Urinary bladder (tissue), 4 donors: ENCODE measurements at places on chromosomes 1 and 21. TPM values are rescaled to one million over a fixed set of nuclear protein-coding genes. Genes with fewer than 3 reads are reported as not detected.

DNA sequence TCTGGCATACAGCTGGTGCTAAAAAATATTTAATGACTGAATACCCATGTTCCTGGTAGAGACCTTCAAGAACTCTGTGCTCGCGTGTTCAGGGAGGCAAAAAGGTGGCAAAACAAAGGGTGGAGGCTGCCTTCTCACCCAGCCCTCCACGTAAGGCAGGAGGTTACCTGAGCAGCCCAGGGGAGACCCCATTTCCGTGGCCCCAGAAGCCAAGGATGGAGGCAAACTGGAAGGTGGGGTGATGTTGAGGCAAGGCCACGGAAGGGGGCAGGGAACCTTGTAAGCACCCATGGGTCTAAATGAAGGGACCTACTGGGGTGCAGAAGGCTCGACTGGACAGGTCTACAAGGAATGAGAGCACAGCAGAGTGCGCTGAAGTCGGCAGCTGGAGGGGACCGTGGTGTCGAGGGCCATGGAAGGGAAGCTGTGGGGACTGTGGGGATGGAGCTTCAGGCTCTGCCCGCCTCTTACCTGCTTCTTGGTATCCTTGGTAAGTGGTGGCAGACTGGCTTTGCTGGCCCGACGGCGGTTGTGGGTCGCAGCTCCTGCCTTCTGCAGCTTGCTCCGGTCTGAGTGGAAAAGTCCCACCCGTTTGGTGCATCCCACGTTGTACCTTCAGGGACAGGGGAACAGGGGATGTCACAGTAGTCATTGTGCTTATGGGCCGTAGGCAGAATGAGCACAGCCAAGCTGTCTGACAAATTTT is 8.9 kb upstream of the A3GALT2 start:
- DNase-seq, result no peak

- no peak for DNase-seq
These were observed 64.6 kb upstream of the CD55 start for GRCh38 chr1:207256869-207257268.

- DNase-seq, result peak; percentile 62
These were observed 32.5 kb upstream of the SARS1 start for GRCh38 chr1:109181085-109181806.

DNA sequence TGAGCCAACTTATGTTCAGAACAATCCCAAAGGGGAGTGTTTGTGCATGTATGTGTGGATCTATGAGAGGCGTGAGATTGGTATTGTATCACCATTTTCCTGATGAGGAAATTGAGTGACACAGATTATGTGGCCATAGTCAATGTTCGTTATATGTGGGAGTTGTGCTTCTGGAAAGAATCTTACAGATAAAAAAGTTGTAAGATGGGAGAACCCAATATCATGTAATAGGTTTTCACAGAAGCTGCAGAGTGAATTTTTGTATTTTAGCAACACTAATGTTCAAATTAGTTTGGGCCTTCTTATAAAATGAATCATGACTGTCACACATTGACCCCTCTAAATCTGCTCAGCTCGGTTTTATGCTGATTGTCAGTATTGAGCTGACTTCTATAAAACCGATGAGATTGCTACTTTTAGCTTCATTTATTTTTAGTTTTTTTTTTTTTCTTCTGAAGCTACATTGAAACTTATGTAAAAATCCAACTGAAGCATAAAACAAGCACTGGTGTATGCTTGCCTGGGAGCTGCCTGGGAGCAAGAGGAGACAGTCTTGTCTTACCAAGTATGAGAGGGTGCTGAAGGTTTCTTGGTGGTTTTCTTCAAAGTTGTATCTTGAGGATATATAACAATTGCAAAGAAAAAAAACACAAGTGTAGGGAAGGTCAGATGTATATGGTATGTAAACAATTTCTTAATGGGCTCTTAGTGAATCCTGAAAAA is 4.1 kb downstream of the RWDD3 start:
- DNase-seq, result no peak

GRCh38 chr1:43994794-43995790 is 3.7 kb downstream of the CCDC24 start:
- no peak for DNase-seq

Gene NPR1
- 9.5 TPM for total RNA-seq

Gene PITHD1
- total RNA-seq, result 43.6 TPM

Gene MOV10
- total RNA-seq, result 27.5 TPM

Gene NCAM2
- total RNA-seq, result 20.1 TPM

- no peak for DNase-seq
These were observed 80.9 kb upstream of the BACH1 start for GRCh38 chr21:29217818-29218291.

- DNase-seq, result no peak
These were observed 79.6 kb upstream of the GCLM start for GRCh38 chr1:93988634-93989350.

DNA sequence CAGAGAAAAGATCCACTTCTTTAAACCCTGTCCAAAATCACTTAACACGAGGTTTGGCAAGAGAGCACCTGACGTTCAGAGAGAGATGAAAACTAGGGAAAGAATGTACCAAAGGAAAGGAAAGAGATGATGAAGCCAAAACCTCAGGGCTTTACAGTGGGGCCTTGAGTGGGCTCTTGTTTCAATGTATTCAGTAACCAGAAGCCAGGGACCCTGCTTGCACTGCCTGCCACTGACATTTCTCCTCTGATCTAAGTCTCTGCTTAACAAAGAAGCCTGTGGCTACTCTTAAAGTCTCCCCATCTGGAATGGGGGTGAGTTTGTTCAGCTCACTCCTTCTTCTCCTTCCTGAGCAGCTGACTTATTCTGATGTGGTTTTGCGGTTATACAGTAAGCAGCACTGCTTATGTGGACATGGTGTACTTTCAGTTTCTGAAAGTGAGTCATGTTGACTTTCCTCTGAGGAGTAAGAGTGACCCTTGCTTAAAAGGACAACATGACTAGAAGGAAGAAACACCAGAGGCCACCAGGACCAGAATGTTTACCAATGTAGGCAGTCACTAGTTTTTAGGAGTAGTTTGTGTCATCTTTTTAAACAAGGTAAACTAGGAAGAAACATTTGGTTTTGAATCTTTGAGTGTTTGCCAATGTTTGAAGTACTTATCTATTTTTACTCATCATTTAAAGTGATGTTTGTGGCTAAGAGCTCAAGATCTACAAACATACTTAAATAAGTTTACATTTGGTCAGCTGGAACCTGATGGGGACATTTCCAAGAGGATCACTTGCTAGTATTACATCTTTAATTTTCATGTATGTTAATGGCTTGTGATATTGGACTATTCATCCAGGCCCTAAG is 87.4 kb downstream of the FASLG start:
- DNase-seq, result peak; percentile 21

Gene EPHA2
- 11.3 TPM for total RNA-seq

Gene C1orf105
- total RNA-seq, result 2.9 TPM

DNA sequence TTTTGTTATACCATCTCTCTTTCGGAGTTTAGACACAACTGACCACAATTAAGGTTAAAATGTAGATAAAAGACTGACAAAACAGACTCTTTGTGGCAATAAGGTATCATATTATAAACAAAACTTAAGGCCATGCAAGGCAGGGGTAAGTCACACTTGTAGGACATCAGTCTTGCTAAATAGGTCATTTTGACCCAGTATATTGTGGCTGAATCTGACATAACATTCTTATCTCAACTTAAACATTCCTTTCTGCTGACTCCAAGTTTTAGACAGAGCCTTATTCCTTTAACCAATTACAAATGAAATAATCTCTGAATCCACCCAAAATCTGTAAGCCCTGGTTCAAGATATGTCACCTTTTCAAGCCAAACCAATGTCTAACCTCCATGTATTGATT is 733.4 kb upstream of the B3GALT2 start:
- DNase-seq, result no peak

- DNase-seq, result no peak
These were observed 47.6 kb upstream of the SAMD13 start for GRCh38 chr1:84253891-84254290.

- no peak for DNase-seq
These were observed 105.5 kb downstream of the CRYAA start for GRCh38 chr21:43274022-43274945.

- DNase-seq, result peak; percentile 18
These were observed 42.4 kb upstream of the FMO2 start for GRCh38 chr1:171142416-171143385.

DNA sequence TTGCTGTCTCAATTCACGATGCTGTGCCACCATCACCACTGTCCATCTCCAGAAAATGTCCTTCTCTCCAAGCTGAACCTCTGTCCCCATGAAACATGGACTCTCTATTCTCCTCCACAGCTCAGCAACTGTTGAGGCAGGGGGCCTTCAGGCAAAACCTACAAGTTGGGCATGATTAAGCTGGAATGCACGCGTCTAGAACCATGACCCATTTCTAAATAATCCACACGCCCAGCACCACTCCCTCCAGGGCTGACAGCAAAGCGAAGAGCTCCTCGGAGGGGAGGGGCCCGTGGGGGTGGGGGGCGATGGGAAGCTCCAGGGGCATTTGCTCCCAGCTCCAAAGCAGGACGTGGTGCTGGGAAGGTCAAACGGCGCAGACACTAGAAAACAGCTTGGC is 3.3 kb upstream of the HES5 start:
- no peak for DNase-seq

DNA sequence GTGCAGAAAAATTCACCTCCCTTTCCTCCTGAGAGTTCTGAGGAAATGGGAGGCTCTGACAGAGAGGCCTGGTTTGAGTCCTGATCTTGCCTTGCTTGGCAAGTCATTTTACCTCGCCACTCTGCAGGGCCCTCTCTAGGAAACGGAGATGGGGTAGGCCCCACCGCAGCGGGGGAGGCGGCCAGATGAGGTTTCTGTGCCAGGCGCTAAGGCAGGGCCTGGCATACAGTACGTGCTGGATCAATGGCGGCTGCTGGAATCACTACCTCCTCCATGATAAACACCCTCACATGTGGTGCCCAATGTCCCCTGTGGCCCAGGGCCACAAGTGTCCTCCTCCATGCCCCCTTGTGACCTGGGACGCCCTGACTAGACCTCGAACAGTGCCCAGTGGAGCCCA is 499 bp upstream of the PLEKHG5 start:
- no peak for DNase-seq

GRCh38 chr1:100006688-100007087 is 36.9 kb downstream of the SLC35A3 start:
- no peak for DNase-seq
